ENCODE measurements at places on chromosomes 16 and 17. TPM values are rescaled to one million over a fixed set of nuclear protein-coding genes. Genes with fewer than 3 reads are reported as not detected.

Gene FMNL1
- total RNA-seq = 8.6 TPM

GRCh38 chr16:76524356-76524755 is 247.2 kb downstream of the CNTNAP4 start:
- no peak for DNase-seq

- no peak for DNase-seq
These were observed 83.7 kb upstream of the ZNF469 start for GRCh38 chr16:88298833-88299745.

GRCh38 chr16:75044800-75045361 is 46.1 kb downstream of the ZNRF1 start:
- DNase-seq = no peak

Gene SMIM5
- total RNA-seq = not detected

- DNase-seq = no peak
These were observed 774 bp upstream of the MAF start for GRCh38 chr16:79601092-79601930.

DNA sequence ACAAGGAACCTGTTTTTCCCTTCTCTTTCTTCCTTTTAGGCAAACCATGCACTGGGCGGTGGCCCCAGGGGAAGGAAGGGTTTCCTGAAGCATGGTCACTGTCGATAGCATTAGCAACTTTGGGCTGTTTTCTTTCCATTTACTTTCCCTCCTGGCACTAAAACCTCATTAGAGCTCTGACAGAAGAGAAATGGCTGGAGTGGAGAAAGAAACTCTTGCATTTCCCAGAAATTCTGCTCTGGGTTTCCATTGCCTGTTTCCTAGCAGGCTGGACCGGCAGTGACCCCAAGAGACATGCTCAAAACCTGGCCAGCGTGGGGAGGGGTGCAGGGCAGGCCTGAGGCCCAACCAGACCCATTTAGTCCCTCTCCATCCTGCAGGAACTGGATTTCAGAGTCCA is 230.7 kb upstream of the CCL2 start:
- no peak for DNase-seq

GRCh38 chr16:89742948-89743347 is 21.6 kb downstream of the ZNF276 start:
- no peak for DNase-seq

DNA sequence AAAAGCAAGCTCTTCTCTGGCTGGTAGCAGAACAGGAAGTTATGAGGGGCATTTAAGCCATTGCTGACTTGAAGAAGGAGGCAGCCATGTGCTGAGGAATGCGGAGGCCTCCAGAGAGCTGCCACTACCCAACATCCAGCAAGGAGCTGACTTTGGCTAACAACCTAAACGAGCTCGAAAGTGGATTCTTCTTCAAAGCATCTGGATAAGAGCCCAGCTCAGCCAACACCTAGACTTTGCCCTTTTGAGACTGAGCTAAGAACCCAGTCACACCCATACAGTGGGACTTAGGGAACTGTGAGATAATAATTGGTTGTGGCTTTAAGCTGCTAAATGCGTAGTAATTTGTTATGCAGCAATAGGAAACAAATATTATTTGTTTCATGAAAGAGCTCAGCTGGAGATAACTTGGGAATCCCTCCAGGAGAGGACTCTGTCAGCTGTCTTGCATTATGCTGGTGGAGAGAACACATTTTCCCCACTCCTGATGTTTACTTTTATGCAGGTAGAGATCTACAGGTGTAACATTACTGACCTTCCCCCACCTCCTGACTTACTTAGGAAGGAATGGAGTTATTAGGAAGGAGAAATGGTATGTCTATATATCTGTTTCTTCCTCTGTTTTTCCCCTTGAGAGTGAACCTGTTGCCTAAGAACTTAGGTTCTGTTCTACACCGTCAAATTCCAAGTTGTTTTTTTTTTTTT is 52.7 kb upstream of the ZNF629 start:
- DNase-seq = no peak

Gene NT5C
- total RNA-seq = 66.9 TPM

Gene SLC6A2
- not detected for total RNA-seq

DNA sequence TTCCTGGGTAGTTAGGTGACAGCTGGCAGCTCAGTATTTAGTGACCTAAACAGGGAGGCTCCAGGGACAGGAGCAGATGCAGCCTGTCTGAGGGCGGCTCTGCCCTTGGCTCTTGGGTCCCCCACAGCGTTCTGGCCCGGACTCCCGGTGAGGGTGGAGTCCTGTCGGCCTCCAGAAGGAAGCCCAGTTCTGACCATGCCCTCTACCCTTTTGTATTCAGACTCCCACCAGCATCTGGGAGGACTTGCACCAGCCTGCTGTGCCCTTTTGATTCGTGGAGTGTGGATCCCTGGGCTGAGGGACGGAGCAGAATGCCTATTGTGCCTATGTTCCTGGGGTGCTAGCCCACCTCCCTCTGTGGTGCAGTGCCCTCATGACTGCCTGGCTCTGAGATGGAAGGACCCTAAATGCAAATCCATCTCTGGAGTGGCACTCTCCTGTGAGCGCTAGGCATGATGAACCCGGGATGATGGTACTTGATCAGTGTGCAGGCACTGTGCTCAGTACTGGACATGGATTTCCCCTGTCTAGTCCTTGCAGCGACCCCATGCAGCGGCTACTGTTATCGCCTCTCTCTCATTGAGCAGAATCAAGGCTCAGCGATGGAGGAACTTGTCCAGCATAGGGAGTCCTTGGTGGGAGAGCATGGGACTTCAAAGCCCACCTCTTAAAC is 123.1 kb downstream of the SNX29 start:
- DNase-seq = no peak

Gene ZNF500
- total RNA-seq = 13.4 TPM

DNA sequence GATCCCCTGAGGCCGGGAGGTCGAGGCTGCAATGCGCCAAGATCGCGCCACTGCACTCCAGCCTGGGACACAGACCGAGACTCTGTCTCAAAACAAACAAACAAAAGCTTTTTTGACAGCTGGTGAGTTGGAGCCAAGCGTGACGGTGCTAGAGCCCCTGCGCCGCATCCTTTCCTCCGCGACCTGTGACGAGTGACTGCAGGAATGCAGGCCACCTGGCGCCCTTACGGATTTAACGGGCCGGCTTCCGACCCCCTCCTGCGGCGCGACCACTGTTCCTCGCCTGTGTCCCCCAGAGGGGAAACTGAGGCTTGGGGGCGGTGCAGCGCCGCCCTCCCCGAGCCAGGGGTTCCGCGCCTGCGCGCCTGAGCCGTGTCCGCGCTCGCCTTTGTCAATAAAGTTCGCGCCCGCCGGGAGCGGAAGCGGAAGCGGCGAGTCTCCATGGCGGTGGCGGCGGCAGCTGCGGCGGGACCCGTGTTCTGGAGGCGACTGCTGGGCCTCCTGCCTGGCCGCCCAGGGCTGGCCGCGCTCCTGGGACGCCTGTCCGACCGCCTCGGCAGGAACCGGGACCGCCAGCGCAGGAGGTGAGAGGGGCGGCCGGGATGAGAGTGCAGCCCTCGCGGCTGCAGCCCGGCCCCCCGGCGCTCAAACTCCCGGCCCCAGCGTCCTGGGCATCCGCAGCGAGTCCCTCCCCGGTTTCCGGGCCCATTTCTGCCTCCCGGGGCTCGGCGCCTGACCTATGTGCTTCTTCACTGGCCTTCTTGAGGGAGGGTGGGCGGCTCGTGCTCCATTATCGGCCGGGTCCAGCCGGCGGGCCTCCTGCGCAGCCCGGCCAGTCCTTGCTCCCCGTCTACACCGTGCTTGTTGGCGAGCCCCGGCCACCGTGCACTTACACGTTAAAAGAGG is at the start of gene PGS1:
Gene PGS1 (plus strand): TSS at position 425 of the 906 bp plus-strand sequence. CDS start 17 bp downstream, at position 442.
- DNase-seq = no peak

DNA sequence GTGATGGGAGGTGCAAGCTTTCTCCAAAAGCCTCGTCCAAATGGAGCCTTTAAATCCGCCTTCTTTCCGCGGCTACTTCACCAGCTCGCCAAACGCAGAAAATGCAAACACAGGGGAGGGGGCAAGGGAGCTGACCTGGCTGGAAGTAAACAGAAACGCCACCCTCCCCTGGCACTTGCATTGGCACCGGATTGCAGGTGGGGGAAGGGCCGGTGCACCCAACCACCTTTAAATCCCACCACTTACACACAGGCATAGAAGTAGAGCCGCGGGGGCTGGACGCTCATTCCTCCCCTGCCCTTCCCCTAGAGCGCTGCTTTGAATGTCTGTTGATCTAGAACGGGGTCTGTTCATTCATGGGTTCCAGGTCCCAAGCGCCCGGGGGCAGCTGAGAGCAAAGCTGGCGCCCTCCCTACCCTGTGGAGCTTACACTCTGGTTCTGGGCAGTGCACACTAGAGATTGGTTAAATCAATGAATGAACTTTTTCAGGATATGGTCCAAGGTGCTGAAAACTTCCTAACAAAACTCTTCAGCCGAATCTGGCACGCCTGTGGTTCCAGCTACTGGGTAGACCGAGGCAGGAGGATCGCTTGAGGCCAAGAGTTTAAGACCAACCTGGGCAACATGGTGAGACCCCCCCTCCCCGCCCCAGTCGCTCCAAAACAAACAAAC is 920 bp upstream of the ZCCHC14 start:
- DNase-seq = no peak

Gene ST6GALNAC1
- not detected for total RNA-seq

- no peak for DNase-seq
These were observed 302.2 kb downstream of the C16orf95 start for GRCh38 chr16:87015021-87015420.

DNA sequence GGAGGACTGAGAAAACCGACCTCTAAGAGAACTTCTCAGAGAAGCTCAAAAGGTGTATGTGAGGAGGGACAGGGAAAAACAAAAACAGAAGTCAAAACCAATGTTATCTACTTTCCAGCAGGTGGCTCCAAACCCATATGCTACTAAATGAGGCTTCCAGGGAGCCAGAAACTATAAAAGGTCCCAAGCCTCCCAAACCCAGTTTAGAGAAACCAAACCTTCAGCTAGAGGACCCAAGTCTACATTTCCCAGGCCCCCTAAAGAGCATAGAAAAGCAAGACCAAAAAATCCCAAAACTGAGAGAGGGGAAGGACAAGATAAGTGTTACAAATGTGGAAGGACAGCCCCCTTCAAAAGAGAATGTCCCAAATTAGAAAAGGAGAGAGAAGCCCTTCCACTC is 3.7 kb downstream of the HPR start:
- no peak for DNase-seq

DNA sequence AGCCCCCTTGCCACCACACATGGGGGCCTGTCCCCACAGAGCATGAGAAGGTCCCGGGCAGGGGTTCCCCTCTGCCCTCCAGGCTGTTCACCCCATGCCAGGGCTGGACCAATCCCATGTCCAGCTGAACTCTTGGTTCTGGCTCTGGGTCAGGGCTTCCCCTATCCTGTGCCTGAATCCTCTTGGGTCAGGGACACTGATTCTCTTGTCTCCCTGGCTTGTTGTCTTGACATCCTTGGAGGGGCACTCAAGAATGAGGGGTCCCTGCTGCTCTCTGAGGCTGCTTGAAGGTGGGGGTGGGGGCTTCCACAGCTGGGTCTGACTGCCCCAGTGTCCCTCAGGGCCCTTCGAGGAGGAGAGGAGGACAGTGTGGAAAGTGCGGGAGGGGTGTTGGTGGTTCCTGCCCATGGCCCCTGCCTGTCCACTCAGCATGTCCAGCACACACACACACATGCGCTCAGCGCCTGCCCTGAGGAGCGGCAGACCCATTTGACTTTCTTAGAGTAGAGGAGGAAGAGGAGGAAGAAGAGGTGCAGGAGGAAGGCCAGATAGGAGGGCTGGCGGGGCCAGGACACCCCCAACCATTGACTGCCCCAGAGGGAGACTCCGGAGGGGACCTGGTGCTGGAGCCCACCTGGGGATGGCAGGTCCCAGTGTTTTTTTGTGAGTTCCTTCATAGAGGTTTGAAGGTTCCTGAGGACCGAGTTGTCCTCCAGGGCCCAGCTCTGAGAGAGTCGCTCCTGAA is 47.0 kb downstream of the TNFRSF13B start:
- no peak for DNase-seq

- DNase-seq = no peak
These were observed 36.0 kb upstream of the ADCY9 start for GRCh38 chr16:4152267-4152666.

- DNase-seq = no peak
These were observed 160.4 kb downstream of the GSG1L start for GRCh38 chr16:27903046-27903655.

GRCh38 chr17:51142597-51142996 is 10.8 kb upstream of the NME1 start:
- DNase-seq = no peak

Gene MYCBPAP
- total RNA-seq = 1.7 TPM

GRCh38 chr16:88999457-89000206 is 22.6 kb upstream of the CBFA2T3 start:
- DNase-seq = no peak

- DNase-seq = no peak
These were observed 12.2 kb downstream of the MNT start for GRCh38 chr17:2388683-2389055.

GRCh38 chr17:50785946-50786570 is 18.7 kb upstream of the ANKRD40CL start:
- no peak for DNase-seq

DNA sequence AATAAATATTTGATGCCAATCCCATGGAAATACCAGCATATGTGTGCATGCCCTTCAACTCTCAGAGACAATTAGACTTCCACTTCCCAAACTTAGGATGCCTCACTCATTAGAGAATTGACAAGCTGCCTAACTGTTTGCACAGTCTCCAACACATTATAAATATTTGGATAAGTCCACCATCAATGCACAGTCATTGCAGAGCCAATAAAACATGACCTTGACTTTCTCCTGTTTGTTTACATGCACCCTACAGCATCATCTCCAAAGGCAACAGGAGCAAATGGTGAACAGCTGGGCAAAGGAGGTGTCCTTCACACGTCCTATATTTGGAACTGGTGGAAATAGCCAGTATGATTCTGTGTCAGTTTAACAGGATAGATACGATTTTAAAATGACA is 804.4 kb upstream of the RBFOX1 start:
- DNase-seq = no peak

GRCh38 chr17:64498308-64499203 is 1.7 kb upstream of the POLG2 start:
- DNase-seq = no peak

DNA sequence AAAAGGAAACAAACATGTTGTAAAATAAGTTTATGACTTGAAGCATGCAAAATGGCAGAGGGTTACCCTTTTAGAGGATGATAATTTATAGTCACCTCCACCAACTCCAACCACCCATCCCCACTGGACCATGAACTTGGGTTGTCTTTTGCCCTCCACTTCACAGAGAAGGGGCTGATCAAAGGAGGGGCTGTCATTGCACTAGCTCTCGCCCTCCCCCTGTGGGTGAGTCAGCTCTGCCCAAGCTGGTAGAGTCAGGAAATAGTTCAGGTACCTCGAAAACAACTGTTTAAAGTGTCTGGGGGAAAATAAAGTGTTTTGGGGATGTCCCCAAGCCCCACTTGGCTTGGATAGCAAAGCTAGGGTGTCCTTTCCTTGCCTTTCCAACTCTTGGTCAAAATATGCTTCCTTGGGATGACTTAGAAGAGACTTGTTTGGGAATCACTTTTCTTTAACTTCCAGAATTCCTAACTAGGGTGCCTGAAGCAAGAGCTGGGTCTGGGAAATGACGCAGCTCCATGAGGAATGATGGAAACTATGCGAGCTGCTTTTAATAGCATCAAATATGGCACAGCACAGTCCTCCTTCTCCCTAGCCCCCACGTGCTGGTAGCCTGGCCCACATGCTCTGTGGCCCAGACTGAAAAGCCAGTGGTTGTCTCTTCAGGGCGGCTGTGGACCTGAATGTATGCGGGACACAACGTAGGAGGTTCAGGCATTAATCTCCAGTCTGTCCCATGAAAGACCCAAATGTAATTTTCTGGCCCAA is 40.7 kb downstream of the TBX4 start:
- no peak for DNase-seq
